ENCODE measurements at places on chromosomes 3 and 15.

DNA sequence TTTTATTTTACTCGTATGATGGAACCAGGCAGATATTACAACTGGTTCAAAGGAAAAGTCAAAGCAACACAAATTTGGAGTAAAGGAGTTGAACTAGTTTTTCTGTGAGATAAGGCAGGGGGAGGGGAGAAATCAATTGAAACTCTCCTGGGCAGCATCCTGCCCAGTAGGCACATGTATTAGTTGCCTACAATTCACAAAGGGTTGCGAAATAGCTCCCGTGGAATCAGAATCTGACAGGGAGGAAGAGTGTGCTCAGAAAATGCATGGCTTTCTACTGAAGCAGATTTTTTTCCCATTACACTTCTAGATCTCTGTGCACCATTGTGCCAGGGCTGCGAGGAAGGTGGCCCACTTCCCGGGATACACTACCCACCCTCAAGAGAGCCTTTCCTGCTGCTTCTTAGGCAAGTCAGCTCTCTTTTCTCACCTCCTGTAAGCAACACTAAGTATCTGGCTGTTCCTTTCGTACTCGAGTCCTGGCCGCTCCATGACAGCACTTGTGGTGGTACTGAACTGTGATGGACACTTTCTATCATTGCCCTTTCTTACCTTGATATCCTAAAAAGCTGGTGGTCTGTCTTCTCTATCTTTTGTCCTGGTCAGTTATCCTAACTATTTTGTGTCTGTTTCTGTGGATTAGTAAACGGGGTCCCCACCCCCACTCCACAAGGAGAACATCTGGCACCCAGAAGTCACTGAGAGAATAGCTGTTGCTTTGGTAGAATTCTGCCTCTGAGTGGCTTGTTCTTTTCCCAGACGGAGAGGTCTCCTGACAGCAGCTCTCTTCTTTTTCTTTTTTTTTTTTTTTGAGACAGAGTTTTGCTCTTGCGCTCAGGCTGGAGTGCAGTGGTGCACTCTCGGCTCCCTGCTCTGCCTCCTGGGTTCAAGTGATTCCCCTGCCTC, 74.8 kb downstream of the RPL39L start:
- no peak for DNase-seq

DNA sequence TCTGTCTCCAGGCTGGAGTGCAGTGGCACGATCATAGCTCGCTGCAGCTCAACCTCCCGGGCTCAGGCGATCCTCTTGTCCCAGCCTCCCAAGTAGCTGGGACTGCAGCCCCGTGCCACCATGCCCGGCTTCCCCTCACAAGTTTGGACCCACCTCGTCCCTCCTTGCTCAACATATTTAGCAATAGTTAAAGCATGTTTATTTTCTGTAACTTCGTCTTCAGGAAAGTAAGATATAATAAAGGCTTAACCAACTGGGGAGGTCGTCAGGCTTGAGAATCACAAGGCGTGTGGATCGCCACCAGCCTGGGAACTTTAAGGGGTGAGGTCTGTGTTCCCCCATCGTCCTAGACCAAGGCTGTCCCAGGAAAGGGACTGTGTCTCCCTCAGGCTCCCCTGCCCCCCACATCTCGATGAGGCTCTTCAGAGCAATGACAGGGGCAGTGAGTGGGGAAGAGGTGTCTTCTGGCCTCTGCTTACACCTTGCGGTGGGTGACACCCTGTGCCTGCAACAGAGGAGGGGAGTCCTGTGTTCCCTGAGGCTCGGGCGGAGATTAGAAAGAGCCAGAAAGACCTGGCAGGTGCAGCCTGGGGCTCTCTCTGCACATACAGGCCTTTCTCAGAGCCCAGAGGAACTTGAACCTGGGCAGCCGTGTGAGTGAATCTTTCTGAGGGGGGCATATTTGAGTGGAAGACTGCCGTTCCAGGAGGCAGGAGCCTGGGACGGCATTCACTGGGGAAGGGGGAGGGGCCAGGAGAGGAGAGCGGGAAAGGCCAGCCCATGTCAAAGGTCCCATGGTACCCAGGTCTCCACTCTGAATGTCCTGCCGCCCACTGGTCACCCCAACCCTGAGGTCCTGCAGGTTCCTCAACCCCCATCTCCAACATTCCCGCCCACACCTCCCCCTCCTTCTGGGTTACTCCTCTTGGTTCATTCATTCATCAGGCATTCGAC, 152.3 kb downstream of the SMAD6 start:
- no peak for DNase-seq

- DNase-seq, result peak; percentile 29
Observed at GRCh38 chr3:196016485-196016884, 65.4 kb downstream of the TFRC start.

GRCh38 chr3:64088408-64089205, 65.3 kb upstream of the PSMD6 start:
- no peak for DNase-seq

GRCh38 chr15:62612771-62613170, 429.8 kb upstream of the TPM1 start:
- DNase-seq, result no peak

DNA sequence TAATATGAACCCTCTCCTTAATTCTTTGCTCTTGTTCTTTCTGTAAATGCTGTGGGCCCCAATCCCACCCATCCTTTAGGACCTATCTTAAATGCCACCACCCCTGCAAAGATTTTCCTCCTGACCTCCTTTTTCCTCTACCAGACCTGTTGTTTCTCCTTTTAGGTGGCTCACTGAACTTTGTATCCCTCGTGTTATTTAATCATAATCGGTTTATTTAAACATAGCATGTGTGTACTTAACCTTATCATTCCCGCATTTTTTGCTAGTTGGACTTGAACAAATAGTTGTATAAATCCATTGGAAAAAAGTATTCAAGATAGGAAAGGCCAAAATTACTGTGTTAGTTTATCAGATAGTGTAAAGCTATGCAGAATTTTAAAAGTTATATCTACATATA, 988 bp upstream of the NFKBIZ start:
- no peak for DNase-seq

DNA sequence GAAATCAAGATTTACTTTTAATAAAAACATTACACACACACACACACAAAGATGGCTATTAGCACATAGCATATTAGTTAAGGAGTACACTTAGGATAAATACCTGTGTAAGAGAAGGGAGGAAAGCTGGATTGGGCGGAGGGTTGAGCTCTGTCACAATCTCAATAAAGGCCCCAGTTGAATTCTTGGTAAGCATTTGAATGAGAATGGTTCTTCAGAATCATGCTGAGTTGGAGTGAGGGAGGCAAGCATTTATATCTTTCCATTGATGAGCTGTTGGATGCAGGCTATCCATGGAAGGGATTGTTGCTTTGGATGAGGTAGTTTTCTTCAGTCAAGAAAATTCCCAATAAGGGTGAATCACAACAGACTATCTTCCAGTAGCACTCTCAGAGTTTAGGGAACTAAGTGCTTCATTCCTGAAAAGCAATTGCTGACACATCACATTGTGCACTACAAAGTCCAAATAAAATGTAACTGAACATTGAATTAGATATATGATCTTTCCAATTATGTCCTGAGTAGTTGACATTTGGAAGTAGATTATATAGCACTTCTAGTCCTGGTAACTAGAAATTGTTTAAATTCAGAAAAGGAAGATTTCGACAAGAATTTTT, 95.7 kb downstream of the SUCNR1 start:
- no peak for DNase-seq
